ENCODE measurements at places on chromosomes 2 and 18.

DNA sequence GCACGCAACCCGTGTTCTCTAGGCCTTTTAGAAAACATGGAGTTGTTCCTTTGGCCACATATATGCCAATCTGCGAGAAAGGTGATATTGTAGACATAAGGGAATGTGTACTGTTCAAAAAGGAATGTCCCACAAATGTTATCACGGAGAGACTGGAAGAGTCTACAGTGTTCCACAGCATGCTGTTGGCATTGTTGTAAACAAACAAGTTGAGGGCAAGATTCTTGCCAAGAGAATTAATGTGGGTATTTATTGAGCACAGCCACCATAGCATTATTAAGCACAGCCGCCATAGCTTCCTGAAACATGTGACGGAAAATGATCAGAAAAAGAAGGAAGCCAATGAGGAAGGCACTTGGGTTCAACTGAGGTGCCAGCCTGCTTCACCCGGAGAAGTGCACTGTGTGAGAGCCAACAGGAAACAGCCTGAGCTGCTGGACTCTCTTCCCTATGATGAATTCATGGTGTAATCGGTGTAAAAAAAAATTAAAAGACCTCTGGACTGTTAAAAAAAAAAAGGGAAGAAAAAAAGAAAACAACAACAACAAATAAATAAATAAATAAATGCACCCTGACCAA is 29.0 kb upstream of the REL start:
- DNase-seq = no peak

DNA sequence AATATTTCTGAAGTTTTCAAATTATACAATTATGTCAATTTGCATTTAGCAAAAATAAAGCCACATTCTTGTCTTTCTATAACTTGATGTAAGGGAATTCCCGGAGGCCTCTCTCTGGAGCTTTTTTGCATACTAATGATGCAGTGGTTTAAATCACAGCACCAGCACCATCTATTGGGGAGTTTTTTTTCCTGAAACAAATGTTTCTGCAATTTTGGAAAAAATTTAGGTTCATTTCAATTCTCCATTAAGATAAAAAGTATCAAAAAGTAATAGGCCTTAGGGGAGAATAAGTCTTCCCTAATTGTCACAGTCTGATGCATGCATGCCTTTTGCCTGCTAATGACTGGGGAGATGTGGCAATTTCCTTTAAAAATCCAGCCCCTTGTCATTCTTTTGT is 13.5 kb downstream of the CBLN2 start:
- no peak for DNase-seq

DNA sequence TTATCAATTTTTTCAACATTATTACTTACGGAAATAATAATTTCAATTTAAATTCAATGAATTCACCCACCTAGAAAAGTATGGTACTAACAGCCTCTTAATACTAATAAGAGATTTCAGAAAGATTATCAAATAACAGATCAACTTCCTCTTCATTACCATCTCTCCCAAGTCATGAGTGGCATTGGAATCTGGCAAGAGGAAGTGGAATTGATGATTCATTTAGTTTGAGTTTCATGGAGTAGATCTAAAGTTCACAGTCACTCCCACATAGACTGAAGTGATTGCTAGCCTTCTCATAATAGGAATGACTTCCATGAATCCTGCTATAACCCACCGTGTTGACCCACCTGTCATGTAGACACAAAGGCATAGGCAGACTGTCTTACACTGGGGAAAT is 77.7 kb upstream of the WDR75 start:
- no peak for DNase-seq

GRCh38 chr2:169358016-169358415 is 4.3 kb downstream of the LRP2 start:
- no peak for DNase-seq

- DNase-seq = no peak
Measured at GRCh38 chr2:24490181-24490689, 819 bp upstream of the NCOA1 start.

DNA sequence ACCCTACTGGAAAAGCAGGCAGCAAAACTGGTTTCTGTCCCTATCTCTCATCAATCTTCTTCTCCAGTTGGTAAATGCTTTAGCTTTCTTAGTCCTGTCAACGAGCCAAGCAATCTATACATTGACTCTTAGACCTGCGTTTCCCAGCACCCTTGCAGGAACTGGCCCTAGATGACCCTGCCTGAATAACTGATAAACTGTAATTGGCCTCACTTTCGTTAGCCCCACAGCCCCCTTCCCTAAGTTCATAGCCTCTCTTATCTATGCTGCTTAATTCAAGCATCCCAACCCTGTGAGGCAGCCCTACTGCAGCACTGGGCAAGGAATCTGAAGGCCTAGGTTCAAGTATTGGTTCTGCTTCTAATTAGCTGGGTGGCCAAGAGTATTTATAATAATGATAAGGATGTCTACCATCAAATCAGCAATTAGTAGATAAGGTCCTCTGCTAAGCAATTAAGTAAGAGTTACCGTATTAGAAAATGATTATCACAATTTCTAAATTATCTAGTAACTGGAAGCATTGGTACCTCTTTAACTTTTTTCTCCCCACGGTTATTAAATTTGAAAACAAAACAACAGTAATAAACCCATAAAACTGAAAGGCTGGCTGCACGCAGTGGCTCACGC is 86.4 kb upstream of the RMDN2 start:
- DNase-seq = no peak

DNA sequence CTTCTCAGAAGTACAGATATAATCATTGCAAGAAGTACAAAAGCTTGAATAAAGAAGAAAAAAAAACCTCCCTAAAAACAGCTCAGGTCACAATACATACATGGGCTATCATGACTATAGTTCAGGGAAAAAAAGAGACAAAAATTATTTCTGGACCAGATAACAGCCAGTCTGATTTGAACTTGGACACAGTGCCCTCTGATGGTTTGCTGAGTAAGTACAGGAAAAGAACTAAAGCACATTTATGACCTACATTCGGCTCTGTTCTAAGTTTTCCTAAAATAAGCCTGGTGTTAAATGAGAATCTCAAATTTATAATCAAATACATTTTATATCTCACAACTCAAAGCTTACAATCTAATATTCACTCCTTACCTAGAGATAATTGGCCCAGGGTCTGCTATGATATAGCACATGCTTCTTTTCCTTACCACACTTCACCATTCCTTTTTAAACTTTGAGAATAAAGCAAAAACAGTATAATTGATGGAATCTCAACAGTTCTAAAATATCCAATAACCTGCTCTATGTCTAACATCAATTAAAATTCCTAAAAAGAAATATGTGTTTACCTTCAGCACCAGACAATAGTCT is 81.1 kb downstream of the RAPH1 start:
- no peak for DNase-seq

GRCh38 chr2:171237751-171238505 is 77.2 kb upstream of the TLK1 start:
- DNase-seq = no peak

- DNase-seq = no peak
Measured at GRCh38 chr2:148533685-148534084, 110.9 kb upstream of the EPC2 start.

GRCh38 chr2:50491541-50492476 is 540.1 kb downstream of the NRXN1 start:
- no peak for DNase-seq

DNA sequence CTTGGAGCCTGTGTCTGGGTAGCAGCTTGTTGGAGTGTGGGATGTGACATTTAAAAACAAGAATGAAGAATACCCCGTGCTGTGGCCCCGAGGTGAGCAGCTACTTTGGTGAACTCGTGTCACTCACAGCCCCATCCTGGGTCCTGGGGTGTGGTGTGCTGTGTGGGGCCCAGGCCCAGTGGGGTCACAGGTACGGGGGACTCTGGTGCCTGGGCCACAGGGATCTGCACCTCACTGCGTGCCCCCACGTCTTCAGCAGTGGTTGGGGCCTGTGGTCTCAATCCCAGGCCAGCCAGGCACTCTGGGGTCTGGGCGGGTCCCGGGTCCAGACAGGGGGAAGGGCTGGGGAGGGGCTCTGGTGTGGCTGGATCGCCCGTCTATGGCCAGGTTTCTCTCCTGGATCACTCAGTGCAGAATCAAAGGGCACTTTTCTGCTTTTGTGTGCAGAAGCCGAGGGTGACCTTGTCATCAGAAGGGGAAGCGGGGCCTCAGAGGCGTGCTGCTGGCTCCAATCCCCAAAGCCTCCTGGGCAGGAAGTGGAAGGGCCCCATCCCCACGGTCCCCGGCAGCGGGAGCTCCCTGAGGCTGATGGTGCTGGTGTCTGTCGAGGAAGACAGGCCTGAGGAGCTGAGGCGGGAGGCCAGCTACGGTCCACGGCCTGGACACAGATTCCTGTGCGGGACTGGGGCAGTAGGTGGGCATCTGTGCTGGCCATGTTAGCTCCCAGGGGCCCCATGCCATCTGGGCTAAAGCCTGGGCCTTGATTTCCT is 1.4 kb downstream of the GPR35 start:
- DNase-seq = no peak

GRCh38 chr2:231592636-231593145 is at the start of gene TEX44:
TSS of gene TEX44 (plus strand) at chr2:231592864. CDS start at chr2:231592952, 88 bp downstream.
- no peak for DNase-seq

GRCh38 chr2:215601990-215602721 is 166.3 kb upstream of the FN1 start:
- no peak for DNase-seq

DNA sequence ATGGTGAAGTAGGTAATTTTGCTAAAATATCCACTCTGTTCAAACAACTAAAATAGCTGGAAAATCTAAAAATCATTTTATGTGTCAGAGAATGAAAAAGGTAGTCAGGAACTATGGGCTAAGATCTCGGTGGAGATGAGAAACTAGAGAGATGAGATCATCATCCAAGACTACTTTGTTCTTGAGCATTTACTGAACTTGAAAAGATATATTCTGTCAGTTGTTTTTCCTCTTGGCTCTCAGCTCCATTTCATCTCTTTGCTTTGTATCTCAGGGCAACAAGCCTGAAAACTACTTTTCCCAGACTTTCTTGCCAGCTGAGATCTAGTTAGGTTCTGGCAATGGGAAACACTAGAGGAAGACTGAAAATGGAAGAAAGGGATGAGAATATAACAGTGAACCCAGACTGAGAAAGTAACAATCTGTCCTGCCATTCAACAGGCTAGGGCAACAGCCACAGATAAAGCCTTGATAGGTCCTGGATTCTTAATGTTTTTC is 346.2 kb upstream of the MEX3C start:
- no peak for DNase-seq

GRCh38 chr2:209579230-209579749 is 155.4 kb downstream of the MAP2 start:
- no peak for DNase-seq

GRCh38 chr2:230178546-230179485 is 41.0 kb downstream of the SP110 start:
- no peak for DNase-seq

DNA sequence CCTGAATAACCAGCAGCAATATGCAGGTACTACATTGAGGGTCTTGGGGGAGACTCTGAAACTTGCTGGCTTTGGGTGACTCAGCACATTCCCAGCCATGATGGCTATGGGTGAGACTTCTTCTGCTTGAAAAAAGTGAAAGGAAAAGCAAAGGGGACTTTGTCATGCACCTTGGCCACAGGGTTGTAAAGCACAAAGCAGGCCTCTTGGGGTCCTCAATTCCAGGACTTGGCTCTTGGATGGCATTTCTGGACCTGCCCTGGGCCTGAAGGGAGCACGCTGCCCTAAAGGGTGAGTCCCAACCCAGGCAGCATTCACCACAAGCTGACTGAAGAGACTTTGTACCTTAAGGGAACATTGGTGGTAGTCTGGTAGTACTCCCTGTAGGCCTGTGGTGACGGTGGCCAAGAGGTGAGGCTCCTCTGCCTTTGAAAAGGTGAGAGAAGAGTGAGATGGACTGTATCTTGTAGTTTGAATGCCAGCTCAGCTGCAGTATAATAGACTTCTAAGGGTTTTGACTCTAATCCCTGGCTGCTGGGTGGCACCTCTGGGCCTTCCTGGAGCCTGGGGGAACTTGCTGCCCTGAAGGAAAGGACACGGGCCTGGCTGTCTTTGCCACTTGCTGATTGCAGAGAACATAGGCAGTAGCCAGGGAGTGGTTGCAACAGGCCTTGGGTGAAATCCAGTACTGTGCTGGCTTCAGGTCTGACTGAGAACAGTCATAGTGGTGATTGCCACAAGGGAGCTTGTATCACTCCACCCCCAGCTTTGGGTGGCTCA is 36.5 kb upstream of the CYTIP start:
- no peak for DNase-seq

- no peak for DNase-seq
Measured at GRCh38 chr2:4556135-4556896, 852.9 kb downstream of the DCDC2C start.

DNA sequence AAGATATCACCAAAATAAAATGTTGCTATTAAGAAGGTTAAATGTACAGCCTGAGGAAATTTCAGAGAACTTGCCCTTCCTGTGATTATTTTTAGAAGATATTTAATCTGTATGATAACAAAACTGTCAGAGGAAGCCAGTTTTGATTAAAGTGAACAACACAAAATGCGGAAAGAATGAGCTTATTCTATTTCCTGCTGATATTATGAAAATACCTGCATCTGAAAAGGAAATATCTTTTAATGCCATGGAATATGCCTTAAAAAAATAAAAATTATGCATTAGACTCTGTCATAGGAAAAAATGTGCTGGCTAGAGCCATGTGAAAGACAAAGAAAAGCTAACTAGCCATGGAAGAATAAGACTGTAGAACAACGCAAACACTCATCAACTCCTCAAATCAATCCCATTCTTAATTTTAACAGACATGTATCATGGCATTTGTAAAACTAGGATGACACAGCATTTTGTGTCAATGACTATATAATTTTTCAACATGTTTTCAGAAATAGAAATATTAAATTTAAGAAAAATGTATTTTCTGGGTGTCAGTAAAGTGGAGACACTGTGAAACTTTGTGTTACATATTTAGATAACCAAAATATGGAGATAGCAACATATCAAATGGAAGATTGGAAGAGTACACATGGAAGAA is 1768.2 kb downstream of the SUCLG1 start:
- no peak for DNase-seq

DNA sequence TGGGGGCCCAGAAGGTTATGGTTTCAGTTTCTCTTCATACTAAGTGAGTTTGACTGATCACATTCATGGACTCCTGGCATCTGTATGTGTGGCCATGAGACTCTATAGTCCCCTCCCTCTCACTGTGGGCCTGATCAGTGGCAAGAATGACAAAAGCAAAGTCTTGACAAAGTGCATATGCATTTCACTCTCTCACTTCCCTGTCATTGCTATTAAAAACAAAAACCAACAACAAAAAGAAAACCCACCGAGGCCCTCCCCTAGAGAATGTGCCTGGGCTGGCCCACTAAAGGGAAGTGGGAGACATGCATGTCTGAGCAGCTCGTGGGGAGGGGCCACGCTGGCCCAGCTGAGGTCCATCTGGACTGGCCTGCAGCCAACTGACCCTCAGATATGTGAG is 600.1 kb upstream of the RAB6C start:
- no peak for DNase-seq

DNA sequence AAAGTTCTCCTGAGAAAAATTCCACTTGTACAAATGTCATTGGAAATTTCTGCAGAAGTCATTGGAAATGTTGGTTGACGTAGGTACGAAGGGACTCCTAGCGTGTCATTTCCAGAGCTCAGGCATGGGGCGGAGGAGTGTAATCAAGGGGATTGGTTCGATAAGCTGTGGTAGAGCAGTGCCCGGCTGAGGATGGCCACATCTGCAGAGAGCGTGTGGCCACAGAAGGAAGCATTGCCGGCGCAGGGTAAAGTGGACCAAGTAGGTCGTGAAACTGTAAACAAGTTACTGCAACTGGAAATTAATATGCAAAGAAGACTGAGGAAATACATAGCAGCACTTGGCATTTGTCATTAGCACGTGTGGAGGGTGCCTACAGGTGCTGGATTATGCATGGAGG is 101.8 kb downstream of the DGKD start:
- no peak for DNase-seq
